Activated CD4-positive, alpha-beta T cell treated with anti-CD3 and anti-CD28 coated beads, Interleukin-2, amount 10 ng/mL, durations not matched to agents 7 days and 5 days (primary cell): ENCODE measurements at places on chromosomes 5 and 9. TPM values are rescaled to one million over a fixed set of nuclear protein-coding genes. Genes with fewer than 3 reads are reported as not detected.
A peak's percentile ranks its signal among the peaks of the same experiment; 100 is the strongest.

PTCH1 gene
- 7.1 TPM for total RNA-seq

LCN15 gene
- not detected for total RNA-seq

PCDHB11 gene
- not detected for total RNA-seq

FBXL7 gene
- not detected for total RNA-seq

OR1Q1 gene
- total RNA-seq = not detected

ROR2 gene
- total RNA-seq = 0.55 TPM

DNA sequence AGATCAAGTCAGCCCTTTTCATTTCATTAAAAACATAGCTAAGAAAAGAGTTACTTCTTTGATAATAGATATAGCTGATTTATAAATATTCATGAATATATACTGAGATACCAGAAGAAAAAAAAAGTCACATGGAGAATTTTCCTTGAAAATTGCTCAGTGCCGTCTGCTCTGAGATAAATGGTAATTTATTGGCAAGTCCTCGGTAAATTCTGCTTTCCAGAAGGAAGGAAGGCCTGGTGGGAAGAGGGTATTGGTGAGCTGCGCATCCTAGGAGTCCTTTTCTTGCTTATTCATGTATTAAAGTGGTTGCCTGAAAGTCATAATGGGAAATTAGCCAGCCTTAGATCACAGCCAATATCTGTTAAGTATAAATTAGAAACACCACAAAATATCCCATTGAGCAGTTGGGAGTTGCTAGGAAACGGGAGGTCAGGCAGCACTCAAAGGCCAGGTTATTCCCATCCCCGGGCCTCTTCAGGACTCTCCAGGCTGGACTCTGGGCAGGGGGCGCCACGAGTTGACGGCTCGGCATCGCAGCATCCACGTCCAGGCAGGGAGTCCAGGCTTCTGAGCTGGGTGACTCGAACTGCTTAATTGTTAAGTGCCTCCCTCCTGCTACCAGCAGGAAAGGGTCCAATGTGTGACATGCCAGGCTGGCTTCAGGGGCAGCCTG, 116.7 kb upstream of the RETREG1 start:
- H3K36me3 ChIP-seq = no peaks in the 10 kb centered on the region
- DNase-seq = no peak
- no peak overlapping the region for H3K4me3 ChIP-seq
- H3K27ac ChIP-seq = no peak overlapping the region

GRCh38 chr9:98848450-98849149, 41.1 kb downstream of the GALNT12 start:
- peaks cover 9% of the 10 kb centered on the region for H3K4me1 ChIP-seq
- H3K27me3 ChIP-seq = no peaks in the 10 kb centered on the region
- H3K4me3 ChIP-seq = no peak overlapping the region
- H3K36me3 ChIP-seq = no peaks in the 10 kb centered on the region

DNA sequence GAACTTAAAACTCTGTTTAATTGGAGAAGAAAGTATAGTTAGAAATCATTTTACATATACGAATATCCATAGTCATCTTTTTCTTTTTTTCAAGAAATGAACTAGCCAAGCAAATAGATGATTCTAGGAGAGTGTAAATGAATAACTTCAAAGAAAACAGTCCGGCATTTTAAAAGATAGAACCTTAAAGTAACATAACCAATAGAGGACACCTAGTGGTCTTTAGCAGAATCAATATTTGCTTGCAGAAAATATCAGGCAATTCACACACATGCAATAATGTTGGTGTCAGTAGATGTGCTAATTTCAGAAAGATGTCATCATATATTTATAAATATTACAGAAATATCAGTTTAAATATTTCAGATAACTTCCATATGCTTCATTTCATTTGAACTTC, 57.1 kb downstream of the HCN1 start:
- no peaks in the 10 kb centered on the region for H3K27me3 ChIP-seq
- no peaks in the 10 kb centered on the region for H3K36me3 ChIP-seq
- no peak overlapping the region for H3K27ac ChIP-seq
- no peak overlapping the region for H3K4me3 ChIP-seq
- H3K4me1 ChIP-seq = no peaks in the 10 kb centered on the region
- DNase-seq = no peak

DNA sequence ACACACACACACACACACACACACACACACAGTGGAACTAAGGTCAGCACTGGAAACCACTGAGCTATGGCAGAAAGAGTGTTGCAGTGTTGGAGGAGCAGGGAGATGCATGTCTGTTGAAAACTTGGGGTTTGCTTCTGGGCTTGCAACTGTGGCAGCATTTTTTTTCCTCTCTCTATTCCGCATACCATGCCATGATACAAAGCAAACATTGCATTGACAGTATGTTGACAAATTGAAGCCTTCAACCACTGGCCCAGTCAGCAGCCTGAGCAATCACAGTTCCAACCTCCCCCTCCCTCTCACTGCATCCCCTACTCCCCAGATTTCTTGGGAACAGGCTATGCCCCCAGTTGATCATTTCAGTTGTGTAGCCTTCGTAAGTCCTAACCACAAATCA, 478.1 kb upstream of the WWC1 start:
- no peak overlapping the region for H3K27ac ChIP-seq
- H3K36me3 ChIP-seq = no peaks in the 10 kb centered on the region
- no peak overlapping the region for H3K4me3 ChIP-seq
- no peak for DNase-seq

GRCh38 chr9:107249131-107249533, 33.9 kb upstream of the RAD23B start:
- DNase-seq = no peak
- H3K27me3 ChIP-seq = peaks cover 13% of the 10 kb centered on the region
- H3K36me3 ChIP-seq = no peaks in the 10 kb centered on the region
- H3K4me1 ChIP-seq = peaks cover 15% of the 10 kb centered on the region
- H3K4me3 ChIP-seq = no peak overlapping the region

DNA sequence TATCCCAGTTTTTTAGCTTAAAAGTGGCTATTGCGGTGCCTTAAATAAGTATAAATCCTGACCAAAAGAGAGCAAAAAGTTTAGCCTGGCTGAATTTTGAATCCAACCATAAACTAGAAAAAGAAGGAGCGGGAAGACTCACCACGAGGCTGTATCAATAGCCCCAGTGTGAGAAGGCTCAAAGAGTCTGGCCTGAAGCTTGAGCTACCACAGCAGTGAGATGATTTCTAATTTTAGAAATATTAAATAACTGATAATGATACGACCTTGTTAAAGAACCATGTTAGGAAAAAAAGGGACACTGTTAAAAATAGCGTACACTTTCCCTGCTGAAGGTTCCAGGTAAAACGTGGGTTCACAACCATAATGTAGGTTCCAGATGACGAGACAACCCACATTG, 134.1 kb upstream of the ZNF462 start:
- no peaks in the 10 kb centered on the region for H3K27me3 ChIP-seq
- H3K4me3 ChIP-seq = no peak overlapping the region
- no peaks in the 10 kb centered on the region for H3K36me3 ChIP-seq
- DNase-seq = no peak

DNA sequence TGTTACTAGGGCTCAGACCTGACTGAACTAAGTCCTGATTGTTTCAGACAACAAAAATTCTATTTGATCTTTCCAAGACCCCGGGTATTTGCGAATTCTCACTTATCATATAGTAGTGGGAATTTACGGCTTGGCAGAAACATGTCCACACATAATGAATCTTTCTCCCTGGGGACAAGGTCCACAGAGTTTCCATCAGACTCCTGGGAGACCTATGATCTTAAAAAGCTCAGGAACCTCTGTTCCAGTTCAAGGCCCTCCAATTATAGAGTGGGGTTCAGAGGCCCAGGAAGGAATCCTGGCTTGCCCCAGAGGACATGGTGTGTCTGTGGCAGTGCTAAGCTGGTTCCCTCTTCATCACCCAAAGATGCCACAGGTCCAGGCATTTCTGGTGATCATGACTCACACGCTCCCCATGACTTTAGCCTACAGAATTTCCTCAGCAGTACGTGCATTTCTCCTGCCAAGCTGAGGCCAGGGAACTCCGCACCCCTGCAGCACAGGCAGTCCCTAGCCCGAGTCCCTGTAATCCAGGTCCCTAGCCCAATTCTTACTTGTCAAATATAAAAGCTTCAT, 12.6 kb downstream of the RAPGEF1 start:
- peaks cover 35% of the 10 kb centered on the region for H3K36me3 ChIP-seq
- H3K27ac ChIP-seq = peak overlapping the region; percentile 98
- DNase-seq = no peak
- H3K27me3 ChIP-seq = no peaks in the 10 kb centered on the region
- peak overlapping the region; percentile 55 for H3K4me3 ChIP-seq

DNA sequence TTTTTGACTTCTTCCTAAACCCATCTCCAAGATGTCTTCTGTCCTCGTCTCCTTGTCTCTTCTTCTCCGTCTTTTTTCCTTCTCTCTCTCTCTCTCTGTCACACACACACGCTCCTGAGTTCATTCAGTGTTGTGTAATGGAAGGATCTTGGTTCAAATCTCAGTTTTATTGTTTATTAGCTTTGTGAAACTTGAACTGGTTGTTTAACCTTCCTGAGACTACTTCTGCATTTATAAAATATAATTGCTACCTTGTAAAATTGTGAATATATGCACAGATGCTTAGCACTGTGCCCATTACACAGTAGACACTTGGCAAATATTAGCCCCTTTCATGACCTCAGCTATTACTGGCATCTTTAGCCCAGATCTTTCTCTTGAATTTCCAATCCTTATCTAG, 2.4 kb upstream of the NADK2 start:
- no peaks in the 10 kb centered on the region for H3K36me3 ChIP-seq
- DNase-seq = no peak

DNA sequence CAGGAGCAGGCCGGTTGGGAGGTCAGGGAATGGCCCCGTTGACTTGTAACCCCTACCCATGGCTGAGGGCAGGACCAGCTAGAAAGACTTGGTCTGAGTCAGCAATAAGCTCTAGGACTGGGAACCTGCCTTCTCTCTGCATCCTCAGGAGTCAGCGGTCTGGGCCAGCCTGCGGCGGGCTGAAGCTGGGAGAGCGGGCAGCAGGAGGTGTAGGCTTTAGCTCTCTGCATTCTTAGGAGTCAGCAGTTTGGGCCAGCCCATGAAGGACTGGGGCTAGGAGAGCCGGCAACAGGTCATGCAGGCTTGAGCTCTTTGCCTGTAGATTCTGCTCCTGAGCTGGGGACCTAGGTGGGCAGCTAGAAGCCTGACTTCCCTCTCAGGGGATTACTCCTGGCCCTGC, 6.4 kb upstream of the SMIM32 start:
- peaks cover 11% of the 10 kb centered on the region for H3K27me3 ChIP-seq
- no peaks in the 10 kb centered on the region for H3K36me3 ChIP-seq
- H3K27ac ChIP-seq = no peak overlapping the region
- no peak overlapping the region for H3K4me3 ChIP-seq
